GM12892 (cell line): ENCODE measurements at places on chromosomes 1 and 21.
A peak's percentile ranks its signal among the peaks of the same experiment; 100 is the strongest.

DNA sequence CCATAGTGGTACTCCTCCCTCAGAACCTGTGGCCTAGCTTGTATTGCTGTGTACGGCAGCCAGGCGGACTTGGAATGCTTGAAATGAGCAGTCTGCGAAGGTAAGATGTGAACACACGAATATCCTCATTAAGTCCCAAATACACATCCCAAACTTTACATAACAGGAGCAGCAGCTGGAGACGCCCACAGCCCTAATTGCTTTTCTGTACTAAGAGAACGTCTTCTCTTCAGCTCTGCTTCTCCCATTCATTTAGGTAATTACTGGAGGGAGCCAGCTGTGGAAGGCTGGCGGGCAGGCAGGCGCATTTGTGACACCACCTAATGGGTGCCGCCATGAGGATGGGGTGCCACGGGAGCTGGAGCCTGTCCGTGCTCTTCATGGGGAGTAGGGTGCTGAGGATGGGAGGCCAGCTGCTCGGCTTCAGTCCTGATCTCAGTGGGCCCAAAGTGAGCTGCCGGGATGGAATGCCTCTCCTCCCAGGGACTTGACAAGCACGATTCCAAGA, 66.6 kb upstream of the POU3F1 start:
- no peak for DNase-seq

GRCh38 chr1:99565606-99566289, 80.2 kb upstream of the PALMD start:
- DNase-seq = no peak

- DNase-seq = no peak
Observed at GRCh38 chr1:63674238-63674864, 81.1 kb downstream of the PGM1 start.

- DNase-seq = no peak
Observed at GRCh38 chr1:228350831-228351781, 55.5 kb downstream of the TRIM11 start.

GRCh38 chr21:36199021-36199420, 42.4 kb downstream of the DOP1B start:
- no peak for DNase-seq

DNA sequence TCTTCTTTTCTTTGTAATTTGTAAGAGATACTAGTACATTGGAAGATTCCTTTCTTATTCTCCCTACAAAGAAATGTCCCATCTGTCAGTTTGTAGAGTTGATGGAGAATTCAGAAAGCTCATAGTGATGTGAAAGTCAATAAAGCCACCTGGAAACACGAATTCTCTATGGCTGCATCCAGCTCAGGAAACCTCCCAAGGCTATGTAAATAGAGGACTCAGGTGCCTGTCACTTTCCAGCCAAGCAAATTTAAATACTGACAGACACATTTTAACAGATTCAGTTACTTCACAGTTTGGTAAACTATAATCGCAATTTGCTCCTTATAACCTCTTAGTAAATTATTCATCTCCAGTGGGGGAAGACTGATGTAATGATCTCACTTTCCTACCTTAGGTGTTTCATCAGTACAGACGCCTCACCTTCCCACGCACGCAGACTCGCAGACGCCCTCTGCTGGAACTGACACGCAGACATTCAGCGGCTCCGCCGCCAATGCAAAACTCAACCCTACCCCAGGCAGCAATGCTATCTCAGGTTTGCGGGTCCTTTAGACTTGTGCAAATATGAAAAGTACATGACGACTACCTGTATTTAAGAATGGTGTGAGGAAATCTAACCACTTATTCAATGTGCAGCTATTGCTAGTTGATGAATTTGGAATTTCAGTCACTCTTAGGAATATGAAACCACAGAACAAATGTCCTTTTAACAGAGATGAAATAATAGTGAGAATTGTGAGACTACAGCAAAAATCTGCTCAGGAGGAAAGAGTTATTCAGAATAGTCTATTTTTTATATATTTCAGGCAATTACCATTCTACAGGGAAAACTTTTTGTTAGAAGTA, 60.6 kb downstream of the PTPRC start:
- no peak for DNase-seq

DNA sequence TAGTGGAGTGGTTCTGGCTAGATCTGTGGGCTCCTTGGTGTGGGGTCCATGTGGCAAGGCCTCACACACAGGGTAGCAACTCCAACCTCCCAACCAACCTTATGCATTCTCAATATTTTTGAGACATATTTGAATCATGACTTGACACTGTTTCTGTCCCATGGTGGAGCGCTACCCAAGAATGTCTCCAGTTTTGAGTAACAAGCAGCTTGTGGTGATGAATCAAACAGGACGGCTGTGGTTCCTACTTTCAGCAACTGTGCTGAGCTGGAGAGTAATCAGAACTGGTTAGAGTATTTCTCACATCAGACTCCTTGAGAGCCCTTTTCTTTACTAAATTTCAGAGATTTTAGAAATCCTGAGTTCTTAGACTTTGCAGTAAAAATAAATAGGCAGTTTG, 3.1 kb downstream of the LCE3D start:
- no peak for DNase-seq

DNA sequence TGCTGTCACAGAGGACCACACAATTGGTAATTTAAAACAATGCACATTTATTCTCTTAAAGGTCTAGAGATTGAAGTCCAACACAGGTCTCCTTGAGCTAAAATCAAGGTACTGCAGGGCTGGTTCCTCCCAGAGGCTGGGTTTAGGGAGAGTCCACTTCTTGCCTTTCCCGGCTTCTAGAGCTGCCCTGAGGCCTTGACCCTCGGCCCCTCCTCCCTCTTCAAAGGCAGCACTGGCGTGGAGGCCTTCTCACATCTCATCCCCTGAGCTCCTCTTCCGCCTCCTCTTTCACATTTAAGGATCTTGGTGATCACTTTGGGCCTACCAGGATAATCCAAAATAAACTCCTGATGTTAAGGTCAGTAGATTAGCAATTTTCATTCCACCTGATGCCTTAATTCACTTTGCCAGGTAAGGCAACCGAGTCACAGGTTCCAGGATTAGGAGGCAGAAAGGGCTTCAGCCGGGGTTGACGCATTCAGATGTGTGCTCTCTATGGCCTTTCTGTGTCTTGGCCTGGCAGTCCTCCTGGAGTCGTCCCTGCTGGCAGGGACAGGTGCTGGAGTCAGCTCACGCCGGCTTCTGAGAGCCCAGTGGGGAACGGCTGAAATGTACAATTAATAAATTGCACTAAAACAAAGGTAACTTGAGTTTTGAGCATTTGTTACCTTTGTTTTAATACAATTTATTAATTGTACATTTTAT, 61.2 kb upstream of the ABCG1 start:
- DNase-seq = no peak

- no peak for DNase-seq
Observed at GRCh38 chr1:112285746-112286145, 110.3 kb upstream of the CTTNBP2NL start.

DNA sequence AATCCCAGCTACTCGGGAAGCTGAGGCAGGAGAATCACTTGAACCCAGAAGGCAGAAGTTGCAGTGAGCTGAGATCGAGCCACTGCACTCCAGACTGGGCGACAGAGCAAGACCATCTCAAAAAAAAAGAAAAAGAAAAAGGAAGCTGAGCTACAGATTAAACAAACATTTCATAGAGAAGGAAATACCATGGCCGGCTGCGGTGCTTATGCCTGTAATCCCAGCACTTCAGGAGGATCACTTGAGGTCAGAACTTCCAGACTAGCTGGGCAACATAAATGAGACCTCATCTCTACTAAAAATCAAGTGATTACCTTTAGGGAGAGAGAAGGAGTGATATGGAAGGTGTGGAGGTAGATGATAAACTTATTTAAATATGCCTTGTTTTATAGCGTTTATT, 14.0 kb upstream of the CFAP126 start:
- no peak for DNase-seq

- DNase-seq = no peak
Observed at GRCh38 chr21:25619198-25619597, 11.9 kb upstream of the MRPL39 start.

DNA sequence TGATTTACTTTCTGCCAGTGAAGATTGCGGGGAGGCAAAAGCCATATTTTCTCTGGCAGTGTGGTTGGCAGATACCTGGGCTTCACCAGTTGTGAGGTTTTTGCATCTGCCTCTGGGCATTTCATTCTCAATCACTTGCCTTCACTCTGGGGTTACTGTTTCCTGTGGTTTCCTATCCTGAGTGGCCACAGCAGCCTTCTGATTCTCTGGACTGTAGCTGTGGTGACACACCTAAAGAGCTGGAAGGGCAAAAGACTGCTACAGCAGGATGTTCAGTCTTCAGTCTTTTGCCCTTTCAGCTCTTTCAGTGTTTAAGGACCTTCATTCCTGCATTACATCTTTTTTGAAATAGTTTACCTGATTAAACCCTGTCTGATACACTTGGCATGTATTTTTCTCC, 50.5 kb upstream of the GPR52 start:
- DNase-seq = no peak

DNA sequence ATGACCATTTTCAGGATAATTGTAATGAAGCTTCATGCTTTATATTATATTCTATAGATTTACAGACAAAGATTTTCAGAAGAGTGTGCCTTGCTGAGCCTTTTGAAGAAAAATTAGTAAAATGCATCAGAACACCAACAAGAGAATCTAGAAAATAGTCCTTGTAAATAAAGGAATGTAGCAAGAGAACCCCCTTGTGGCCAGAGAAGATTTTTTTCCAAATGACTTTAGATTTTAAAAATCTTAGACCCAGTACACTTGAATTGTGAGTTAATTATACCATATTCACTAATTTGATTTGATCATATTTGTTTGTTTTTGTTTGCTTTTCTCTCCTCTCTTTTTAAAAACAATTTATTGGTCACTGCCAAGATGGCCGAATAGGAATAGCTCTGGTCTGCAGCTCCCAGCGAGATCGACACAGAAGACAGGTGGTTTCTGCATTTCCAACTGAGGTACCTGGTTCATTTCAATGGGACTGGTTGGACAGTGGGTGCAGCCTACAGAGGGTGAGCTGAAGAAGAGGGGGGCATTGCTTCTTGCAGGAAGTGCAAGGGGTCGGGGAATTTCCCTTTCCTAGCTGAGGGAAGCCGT, 12.8 kb upstream of the IFI44L start:
- DNase-seq = no peak

DNA sequence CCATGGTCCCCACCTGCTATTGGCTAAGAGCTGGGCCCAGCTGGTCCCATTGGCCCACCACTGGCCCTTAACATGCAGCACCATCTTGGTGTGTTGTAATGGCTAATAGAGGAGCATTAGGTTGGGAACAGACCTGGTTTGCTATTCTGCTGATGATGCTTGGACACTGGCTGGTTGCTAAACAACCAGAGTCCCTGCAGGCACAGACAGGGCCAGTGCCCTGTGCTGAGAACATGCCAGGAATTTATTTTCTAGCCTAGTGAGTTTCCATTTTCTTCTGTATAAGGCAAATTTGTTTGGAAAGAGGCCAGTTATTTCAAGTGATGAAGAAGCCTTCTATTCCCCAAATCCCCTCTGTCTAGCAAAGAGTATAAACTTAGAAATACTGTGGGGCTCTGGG, 42.9 kb upstream of the TDRD10 start:
- no peak for DNase-seq

DNA sequence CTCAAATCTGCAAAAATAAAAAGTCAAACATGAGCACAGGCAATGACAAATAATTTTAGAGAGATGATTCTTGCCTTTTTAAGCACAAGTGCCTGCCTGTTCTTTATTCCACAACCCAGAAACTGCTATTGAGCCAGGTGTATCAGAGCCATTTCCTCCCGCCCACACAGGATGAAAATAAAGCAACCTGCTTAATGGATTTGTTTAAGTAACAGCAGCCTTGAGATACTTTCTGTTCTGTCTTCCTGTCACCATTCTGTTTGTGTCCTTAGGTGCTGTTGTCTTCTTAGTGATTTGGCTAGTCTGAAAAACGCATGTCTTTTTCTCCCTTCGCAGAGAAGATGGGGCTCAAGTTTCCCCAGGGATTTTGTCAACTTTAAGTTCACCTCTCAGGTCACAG, 11.4 kb downstream of the RPE65 start:
- DNase-seq = no peak

- DNase-seq = no peak
Observed at GRCh38 chr1:226603022-226603857, 54.7 kb downstream of the STUM start.

- no peak for DNase-seq
Observed at GRCh38 chr1:5891137-5891536, 101.1 kb downstream of the NPHP4 start.

DNA sequence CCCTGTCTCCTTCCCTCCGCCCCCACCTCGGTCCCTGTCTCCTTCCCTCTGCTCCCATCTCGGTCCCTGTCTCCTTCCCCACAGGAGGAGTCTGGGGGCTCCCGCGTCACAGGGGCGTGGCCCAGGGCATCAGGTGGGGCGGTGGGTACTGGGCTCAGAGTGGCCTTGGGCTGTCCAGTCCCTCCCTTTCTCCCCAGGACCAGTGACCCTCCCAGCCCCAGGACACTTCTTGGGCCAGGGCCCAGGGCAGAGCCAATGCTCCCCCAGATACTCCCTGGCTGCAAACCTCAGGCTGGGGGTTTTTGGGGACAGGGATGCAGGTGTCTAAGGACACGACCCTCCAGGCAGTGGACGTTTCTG, 6.8 kb upstream of the RNF223 start:
- DNase-seq = no peak

DNA sequence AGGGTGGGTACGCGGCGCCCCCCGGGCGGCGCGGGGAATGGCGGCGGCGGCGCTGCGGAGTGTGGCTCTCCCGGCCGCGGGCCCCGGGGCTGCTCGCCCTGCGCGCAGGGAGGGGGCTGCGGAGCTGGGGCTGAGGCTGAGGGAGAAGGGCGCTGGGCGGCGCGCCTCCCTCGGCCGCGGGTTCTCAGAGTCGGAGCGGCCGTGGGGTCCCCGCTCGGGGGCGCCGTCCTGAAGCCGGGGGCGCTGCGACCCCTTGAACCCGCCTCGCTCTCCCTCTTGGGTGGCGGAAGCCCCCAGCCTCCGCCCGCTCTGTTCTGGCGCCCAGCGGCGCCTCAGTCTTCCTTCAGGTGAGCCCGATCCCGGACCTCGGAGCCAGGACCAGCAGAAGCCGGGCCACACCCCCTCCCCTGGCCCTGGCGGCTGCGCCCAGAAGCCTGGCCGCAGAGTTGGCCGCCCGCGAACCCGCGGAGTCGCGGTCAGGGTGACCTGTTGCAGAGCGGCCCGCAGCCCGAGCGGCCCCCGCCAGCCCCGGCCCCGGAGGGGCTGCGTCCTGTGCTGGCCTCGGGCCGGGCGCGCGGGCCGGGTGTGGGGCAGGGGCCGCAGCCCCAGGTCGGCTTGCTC, 532 bp downstream of the RALGPS2 start:
- peak; percentile 15 for DNase-seq

DNA sequence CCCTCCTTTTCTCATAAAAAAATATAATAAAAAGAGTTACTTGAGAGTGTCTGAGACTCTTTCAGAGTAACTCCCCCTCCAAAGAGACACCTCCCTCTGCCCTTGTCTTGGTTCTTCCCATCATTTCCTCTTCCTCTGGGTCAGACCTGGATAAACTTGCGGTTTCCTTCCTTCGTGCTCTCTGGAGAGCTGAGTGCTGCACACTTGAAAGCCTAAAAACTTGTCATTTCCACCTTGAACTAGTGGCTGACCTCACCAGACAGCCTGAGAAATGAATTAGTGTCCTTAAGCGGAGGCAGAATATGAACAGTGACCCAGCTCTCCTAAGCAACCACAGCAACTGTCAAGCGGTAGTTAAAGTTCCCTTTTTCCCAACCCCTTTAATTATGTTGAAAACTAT, 88.4 kb upstream of the PROX1 start:
- no peak for DNase-seq

- no peak for DNase-seq
Observed at GRCh38 chr1:25621876-25622275, 5.3 kb downstream of the MAN1C1 start.

GRCh38 chr21:43703035-43703880, 15.7 kb upstream of the PDXK start:
- DNase-seq = no peak

- DNase-seq = no peak
Observed at GRCh38 chr1:43947874-43948437, 1.2 kb downstream of the IPO13 start.
